ENCODE measurements at places on chromosomes 2 and 18.
A peak's percentile ranks its signal among the peaks of the same experiment; 100 is the strongest.

- DNase-seq = no peak
Measured at GRCh38 chr2:45554073-45554741, 56.9 kb downstream of the SRBD1 start.

DNA sequence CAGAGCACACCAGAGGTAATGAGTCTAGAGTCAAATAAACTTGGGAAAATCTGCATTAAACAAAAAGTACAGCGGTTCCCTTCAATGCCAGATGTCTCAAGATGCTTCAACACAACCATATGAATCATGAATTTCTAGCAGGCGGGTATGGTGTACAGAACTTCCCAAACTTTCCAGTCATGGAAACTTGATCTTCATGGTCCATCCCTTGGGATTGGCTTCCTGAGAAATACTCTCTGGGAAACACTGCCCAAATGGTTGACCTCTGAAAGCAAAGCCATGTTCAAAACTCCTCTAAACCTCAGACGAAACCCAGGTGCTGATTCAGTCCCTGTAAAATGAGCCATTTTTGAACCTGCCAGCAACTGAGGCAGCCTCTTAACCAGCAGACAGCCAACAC is 16.4 kb upstream of the TMEM247 start:
- DNase-seq = no peak

- peak; percentile 79 for DNase-seq
Measured at GRCh38 chr2:28566521-28567041, 70.7 kb downstream of the PLB1 start.

DNA sequence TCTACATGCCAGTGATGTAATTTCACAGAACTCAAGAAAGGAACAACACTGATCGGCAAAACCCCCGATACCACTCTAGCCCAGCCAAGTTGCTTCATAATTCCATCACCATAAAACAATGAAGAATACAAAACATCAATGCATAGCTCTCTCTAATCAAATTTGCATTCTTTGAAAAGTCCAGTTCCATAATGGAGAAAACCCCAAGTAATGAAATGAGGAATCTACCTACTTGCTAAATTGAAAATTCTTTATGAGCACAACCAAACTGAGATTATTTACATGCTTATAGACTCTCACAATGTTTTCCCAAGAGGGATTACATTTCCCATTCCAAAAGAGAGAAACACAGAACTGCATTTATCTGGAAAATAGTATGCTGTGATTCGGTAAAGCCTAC is 186.5 kb downstream of the NR4A2 start:
- DNase-seq = no peak

DNA sequence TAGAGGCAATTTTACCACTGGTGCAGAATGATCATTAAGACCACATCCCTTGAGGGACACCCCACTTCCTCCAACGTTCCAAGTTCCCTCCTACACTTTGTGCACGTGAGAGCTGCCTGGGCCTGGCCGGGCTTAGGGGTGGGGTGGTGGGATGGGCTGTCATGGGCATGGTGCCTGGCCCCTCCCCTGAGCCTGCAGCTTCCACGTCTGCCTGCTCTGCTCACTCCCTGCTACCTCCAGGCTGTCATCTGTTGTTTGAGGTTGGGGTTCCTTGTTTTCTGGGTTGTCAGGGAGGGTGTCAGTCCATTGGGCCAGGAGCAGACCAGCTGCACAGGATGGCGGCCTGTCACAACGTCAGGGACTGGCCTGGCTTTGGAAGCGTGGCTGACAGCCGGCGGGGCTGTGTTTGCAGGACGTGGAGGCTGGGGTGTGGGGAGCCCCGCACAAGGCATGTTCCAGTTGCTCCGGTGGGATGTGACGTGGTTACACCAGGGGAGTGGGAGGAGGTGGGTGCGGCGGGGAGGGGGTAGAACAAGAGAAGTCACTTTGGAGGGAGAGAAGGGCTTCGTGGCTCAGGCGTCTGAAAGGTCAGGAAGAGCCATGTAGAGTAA is 72.3 kb downstream of the RTP5 start:
- DNase-seq = no peak

GRCh38 chr2:202109737-202110184 is 36.7 kb downstream of the KIAA2012 start:
- no peak for DNase-seq

GRCh38 chr2:105521176-105521575 is 122.3 kb upstream of the FHL2 start:
- peak; percentile 38 for DNase-seq

DNA sequence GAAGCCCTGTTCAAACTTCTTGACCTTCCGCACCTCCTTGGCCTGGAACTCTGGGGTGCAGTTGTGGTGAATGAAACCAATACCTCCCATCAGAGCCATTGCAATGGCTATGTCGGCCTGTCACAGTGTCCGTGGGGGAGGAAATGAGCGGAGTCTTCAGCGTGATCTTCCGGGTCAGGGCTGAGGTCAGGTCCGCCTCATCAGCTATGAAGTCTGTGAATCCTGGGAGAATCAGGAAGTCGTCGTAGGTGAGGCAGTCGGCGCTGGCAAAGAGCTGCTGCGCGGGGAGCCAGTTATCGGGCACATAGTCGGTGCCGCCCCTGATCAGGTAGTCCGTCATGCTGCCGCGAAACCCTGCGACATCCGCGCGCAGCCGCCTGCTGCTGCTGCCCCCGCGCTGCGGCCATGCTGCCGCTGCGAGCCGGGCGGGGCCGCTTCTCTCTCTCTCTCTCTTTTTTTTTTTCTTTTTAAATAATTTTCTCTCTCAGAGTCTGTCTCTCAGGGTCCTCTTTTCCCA is 154.1 kb upstream of the ZSWIM2 start:
- DNase-seq = no peak

- DNase-seq = no peak
Measured at GRCh38 chr2:43714164-43714563, 37.9 kb upstream of the C1GALT1C1L start.

DNA sequence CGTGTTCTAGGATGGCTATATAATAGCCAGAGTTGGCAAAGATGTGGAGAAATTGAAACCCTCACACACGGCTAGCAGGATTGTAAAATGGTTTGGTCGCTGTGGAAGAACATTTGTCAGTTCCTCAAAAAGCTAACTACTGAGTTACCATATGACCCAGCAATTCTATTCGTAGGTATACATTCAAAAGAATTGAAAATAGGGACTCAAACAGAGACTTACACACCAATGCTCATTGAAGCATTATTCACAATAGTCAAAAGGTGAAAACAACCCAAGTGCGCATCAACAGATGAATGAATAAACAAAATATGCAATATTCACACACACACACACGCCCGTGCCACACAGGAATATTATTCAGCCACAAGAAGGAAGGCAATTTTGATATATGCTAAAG is 98.7 kb downstream of the PLA2R1 start:
- DNase-seq = no peak

GRCh38 chr2:36197181-36197971 is 158.2 kb upstream of the CRIM1 start:
- DNase-seq = no peak

DNA sequence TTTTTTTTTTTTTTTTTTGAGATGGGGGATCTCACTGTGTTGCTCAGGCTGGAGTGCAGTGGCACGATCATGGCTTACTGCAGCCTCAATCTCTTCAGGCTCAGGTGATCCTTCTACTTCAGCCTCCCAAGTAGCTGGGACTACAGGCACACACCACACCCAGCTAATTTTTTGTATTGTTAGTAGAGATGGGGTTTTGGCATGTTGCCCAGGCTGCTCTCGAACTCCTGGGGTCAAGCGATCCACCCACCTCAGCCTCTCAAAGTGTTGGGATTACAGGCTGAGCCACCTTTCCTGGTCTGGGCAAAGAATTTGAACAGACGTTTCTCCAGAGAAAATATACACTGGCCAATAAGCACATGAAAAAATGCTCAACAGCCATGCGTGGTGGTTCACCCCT is 2.9 kb upstream of the SNRNP200 start:
- DNase-seq = no peak

GRCh38 chr2:200050921-200051610 is 95.7 kb downstream of the MAIP1 start:
- DNase-seq = no peak

GRCh38 chr2:203692031-203692710 is 14.3 kb upstream of the CD28 start:
- no peak for DNase-seq

DNA sequence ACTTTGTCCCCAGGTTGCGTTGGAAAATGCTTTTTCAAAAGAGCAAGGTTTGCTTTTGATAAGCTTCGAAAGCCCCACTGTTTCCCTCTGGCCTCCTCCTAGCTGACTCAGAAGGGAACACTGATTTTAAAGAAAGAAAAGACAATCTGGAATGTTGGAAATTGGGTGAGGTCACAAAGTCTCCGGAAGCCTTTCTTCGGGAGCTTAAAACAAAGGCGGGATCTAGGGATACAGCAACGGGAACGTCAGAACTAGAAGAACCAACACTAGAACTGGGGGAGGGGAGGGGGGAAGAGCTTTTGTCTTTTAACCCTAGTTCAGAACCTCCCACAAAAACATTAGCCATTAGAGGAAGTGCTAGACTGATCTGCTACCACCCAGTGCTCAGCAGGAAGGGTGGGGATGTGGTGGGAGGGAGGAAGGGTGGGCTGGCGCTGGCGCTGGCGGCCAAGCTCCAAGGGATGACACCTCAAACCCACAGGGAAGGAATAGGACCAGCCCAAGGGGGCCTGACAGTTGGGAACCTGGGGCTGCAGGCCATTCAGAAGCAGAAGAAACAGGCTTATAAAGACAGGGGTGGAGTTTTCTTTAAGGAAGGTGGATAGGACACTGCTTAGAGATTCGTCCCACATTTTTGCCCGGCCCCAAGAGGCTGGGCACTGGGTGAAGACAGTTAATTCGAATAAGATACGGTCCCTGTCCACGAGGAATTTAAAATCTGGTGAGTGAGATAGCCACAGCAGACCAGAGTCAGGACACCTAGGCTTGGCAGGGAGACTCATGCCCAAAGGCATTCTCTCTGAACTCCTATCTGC is 1.7 kb downstream of the TMSB10 start:
- DNase-seq = peak; percentile 25

DNA sequence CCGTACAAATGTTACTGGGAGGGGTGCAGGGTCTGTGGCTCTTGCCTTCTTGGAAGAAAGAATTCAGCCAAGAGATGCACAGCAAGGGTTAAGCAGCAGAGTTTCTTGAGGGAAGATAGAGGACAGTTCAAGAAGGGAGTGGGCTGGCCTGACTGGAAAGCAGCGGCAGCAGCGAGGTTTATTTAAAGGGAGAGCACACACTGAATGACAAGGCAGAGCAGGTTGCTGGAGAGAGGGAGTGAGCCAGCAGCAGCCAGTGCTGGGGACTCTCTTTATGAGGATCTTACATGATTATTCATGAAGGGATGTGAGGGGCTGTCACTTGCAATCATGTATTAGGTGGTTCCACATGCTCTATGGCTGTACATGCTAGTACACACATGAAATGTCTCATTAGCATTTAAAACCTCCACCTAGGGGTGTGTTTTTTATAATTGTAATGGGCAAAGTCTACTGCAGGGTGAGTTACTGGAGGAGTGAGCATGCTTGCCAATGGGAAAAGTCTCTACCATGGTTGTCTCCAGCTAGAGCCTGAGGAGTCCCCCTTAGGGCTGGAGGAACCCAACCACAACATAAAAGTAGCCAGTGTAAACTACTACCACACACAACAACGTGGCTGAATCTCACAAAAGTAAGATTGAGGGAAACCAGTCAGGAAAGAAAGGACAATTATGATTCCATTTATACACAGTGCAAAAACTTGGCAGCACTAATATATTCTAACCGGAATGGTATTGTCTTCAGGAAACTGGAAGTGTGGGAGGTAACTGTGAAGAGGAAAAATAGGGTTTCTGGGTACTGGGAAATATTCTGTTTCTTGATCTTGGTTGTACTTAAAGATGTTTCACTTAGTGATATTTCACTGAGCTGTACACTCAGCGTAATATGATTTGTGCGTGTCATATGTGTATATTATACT is 87.6 kb upstream of the FAM110C start:
- no peak for DNase-seq

GRCh38 chr2:158112992-158113391 is 11.3 kb downstream of the UPP2 start:
- no peak for DNase-seq

DNA sequence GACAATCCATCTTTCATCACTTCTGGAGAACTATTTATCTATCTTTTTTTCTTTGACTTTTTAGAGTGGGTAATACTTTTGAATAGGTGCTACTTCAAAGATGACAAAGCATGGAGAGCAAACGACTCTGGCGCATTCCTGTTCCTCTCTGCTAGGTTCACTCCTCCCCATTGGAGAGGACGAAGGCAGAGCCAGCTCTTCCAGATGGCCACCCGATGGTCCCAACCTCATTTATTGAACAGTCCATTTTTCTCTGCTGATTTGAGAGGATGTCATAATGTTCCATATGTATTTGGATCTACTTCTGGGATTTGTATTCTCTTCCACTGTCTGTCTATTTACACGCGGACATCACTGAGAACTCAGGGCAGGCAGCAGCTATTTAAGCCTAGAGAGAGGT is 284.3 kb upstream of the CXCR4 start:
- DNase-seq = no peak

DNA sequence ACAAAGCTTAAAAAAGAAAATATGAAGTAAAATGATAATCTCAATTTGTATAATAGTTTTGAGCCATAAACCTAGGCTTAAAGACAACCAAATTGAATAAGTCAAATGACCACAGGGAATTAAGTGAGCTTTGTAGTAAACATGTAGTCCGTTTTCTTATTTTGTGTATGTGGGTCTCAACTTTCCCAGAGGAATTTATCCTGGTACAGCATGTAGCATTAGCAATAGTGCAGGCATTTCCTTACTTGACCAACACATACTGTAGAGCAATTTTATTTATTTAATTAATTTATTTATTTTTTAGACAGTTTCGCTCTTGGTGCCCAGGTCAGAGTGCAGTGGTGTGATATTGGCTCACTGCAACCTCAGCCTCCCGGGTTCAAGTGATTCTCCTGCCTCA is 37.5 kb upstream of the MTCL1 start:
- DNase-seq = no peak

GRCh38 chr2:27050281-27050995 is 1.0 kb upstream of the AGBL5 start:
- peak; percentile 93 for DNase-seq

DNA sequence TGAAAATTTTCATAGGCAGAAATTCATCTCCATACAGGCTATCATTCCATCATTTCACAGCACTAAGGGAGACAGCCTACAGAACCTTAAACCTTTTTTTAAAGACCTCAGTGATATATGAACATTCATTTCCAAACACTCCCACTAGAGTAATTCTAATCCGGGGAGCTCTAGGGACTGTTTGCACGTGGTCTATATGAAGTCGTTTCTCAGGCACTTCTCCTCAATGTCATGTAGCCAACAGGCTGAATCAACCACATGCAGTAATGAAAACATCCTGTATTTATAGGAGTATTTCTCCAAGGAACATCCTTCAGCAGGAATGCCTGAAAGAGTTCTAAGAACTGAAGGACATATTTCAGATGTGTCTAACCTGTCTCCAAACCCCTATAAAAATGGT is 97.3 kb upstream of the CREB1 start:
- DNase-seq = no peak

DNA sequence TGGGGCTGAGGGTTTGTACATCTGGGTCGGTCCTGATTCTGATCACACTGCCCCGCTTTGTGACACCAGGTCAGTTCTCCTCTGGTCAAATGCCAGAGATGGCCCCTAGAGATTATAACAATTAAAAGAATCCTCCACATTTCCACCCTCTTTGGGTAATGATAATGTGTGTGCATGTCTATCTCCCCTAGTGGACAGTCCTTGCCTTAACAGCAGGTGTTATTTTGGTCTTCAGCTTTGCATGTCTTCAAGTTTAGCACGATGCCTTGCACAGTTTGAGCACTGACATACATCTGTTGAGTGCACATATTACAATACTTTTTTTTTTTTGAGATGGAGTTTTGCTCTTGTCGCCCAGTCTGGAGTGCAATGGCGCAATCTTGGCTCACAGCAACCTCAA is 25.7 kb upstream of the COX7A2L start:
- DNase-seq = no peak

GRCh38 chr2:182941919-182942318 is 75.5 kb upstream of the FRZB start:
- DNase-seq = no peak
